Endothelial cell of umbilical vein (primary cell): ENCODE measurements at places on chromosomes 12 and 14. TPM values are rescaled to one million over a fixed set of nuclear protein-coding genes. Genes with fewer than 3 reads are reported as not detected.

Gene ABHD12B
- not detected in 2 replicates for polyA plus RNA-seq

Gene CHURC1
- 56.5 and 62.2 TPM in 2 replicates for polyA plus RNA-seq

Gene ANAPC5
- 156 and 168 TPM in 2 replicates for polyA plus RNA-seq

Gene KERA
- not detected in 2 replicates for polyA plus RNA-seq

DNA sequence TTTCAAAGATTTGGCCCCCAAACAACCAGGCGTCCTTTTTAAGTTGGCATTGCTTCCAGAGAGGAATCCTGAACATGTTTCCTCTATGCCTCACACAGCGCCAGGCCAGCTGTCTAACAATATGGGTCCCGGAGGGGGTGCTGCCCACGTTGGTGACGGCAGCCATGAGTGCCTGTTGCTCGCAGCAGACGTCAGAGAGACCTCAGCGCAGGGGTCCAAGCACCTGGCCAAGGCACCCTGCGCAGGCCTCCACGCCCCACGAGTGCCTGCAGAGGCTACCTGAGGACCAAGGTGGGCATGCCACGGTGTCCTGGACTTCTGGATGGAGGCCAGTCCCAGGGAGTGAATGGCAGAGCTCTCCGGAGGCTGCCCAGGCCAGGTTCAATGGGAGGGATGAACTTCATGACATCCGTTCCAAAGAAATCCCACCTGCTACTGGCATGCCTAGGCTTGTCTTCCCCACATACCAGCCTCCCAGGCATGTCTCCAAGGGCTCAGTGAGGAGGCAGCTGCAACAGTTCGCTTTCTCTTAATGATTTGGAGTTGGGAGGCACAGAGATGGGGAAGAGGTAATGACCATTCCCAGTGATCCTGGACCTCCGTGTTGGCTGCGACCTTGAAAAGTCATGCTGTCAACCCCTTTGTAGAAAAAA lies 11.6 kb upstream of the FOXN3 start:
- no peak for DNase-seq

DNA sequence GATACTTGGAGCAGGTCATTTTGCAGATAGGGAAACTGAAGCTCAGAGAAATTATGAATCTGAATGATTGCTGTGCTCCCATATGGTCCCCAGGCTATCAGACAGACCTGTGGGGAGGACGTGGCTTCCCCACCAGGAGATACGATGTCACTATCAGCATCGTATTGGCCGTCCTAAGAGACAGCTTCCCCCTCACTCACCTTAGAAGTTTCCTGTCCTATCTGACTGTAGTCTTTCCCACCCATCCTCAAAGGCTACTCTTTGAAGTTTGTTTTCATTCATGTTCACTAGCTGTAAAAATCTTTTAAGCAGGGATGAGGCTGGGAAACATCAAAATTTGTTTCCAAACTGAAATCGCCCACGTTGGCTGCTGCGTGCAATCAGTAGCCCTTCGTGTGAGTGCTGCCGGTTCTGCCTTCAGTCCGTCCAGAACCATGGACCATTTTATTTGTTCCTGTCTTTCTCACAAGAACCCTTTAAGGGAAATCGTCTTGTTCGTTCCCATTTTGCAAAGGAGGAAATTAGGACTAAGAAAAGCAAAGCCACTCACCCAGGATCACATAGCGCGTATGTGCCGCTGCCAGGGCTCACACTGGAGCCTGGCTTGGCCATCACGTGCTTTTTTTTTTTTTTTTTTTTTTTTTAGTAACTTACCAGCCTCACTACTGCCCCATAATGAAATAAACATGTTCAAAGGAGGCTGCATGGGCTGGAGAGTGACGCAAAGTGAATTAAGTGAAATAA lies 1.0 kb upstream of the KDM2B start:
- DNase-seq: peak; percentile 21

DNA sequence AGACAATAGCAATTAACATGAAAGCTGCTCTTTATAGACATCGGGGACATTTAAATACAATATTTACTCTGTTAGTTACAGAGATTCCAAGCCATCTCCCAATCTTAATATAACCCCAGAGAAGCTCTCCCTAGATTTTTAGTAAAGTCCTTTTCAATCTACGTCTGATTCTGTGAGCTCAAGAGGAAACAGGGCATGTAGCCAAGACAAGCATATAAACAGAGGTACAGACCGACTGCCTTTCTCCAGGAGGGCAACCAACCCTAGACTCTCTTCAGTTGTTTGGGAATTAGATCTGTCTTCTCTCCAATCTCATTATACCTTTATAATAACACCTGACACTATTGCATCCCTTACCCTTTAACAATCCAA lies 57.4 kb downstream of the TMTC1 start:
- peak; percentile 74 for DNase-seq

DNA sequence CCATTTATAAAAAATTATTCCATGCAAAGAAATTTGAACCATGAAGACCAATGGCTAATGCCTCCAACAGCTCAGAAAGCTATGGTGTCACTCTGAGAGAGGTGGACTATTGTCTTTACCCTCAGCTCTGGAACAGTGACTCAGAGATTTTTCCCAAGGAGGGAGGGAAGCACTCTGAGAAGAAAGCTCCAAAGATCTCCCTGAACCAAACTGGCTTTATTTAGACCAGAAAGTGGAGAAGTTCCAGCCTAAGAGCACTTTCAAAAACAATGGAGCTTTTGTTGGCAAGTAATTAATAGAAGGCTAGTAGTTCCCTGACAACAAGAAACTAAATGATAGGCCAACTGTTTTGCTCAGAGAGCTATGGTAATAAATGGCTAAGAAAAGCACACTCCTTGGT lies 599.9 kb upstream of the MDGA2 start:
- no peak for DNase-seq

Gene APOF
- not detected in 2 replicates for polyA plus RNA-seq

Gene LRP1-AS
- polyA plus RNA-seq: not detected in 2 replicates

Gene KIF26A
- 3.6 and 5.1 TPM in 2 replicates for polyA plus RNA-seq

- DNase-seq: no peak
Observed at GRCh38 chr12:6476489-6476888, 6.0 kb upstream of the VAMP1 start.

GRCh38 chr12:54036620-54037359 lies 3.9 kb downstream of the HOXC5 start:
- DNase-seq: no peak

DNA sequence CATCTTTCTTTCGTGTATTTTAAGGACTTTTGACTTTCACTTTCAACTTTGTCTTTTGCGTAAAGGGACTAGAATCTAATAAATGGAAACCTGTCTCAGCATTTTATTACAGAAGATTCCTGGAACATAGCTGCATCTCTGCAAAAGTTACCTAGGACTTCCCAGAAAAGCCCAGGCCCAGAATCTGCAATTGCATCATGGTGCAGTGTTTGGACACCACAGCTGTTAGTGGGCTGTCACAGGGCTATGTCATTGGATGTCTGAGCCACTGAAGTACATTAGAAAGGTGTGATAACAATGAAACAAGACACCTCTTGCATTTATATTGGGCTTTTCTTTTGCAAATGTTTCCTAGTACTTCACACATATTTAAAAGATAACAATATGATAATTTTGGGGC lies 199.9 kb upstream of the IGF1 start:
- DNase-seq: no peak

Gene IL31
- polyA plus RNA-seq: not detected in 2 replicates

- no peak for DNase-seq
Observed at GRCh38 chr14:68753690-68754089, 39.2 kb downstream of the ZFP36L1 start.

Gene GLIPR1L1
- not detected in 2 replicates for polyA plus RNA-seq

Gene ERBB3
- 0.08 and 1.5 TPM in 2 replicates for polyA plus RNA-seq

DNA sequence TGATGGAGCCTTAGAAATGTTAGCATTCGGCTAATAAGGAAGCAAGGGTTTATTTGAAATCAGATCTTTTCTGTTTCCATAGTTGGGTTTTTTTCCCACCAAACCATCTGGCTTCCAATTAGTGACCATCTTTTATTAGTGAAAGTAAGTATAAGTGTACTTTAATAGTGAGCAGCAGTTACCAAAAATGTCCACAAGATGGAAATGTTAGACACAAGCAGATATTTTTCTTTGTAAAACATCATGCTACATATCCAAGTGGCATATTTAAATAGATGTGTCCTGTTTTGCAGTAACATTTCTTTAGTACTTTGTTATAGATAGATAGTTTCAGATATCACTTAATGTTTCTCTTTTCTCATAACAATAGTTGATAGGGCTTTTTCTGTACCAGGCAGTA lies 28.8 kb downstream of the YEATS4 start:
- peak; percentile 79 for DNase-seq

Gene OR11G2
- not detected in 2 replicates for polyA plus RNA-seq
